Substantia nigra (tissue), 51 donors: ENCODE measurements at places on chromosomes 11 and 22.

- no peak for DNase-seq
These were observed 13.8 kb downstream of the SNU13 start for GRCh38 chr22:41674846-41675340.

GRCh38 chr22:20194681-20195593, 44.1 kb upstream of the CCDC188 start:
- DNase-seq: no peak

GRCh38 chr11:68337399-68337835, 25.0 kb downstream of the LRP5 start:
- no peak for DNase-seq

DNA sequence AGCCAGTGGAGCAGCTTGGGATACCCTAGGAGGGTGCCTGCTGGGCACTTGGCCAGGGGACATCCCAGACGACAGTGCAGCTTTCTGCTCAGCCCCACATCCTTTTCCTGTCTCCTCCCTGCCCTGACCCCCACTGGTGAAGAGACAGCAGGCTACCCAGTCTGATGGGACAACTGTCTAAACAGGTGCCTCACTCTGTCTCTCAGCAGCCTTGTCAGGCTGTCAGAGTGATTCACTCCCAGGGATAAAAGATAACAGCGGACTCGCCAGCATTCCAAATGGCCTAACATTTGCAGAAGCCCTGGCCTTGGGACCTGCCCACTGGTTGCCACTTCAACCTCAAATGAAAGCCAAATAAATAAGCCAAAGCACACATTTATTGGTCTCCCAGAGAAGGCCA, 318.6 kb upstream of the PLET1 start:
- DNase-seq: no peak

- no peak for DNase-seq
These were observed 1.8 kb upstream of the GAL start for GRCh38 chr11:68682531-68682961.

GRCh38 chr11:58788355-58789023, 56.0 kb downstream of the GLYATL2 start:
- DNase-seq: peak; percentile 25

GRCh38 chr11:12170984-12171383, 60.6 kb downstream of the MICAL2 start:
- no peak for DNase-seq

GRCh38 chr11:77677138-77677537, 39.5 kb upstream of the CLNS1A start:
- no peak for DNase-seq

DNA sequence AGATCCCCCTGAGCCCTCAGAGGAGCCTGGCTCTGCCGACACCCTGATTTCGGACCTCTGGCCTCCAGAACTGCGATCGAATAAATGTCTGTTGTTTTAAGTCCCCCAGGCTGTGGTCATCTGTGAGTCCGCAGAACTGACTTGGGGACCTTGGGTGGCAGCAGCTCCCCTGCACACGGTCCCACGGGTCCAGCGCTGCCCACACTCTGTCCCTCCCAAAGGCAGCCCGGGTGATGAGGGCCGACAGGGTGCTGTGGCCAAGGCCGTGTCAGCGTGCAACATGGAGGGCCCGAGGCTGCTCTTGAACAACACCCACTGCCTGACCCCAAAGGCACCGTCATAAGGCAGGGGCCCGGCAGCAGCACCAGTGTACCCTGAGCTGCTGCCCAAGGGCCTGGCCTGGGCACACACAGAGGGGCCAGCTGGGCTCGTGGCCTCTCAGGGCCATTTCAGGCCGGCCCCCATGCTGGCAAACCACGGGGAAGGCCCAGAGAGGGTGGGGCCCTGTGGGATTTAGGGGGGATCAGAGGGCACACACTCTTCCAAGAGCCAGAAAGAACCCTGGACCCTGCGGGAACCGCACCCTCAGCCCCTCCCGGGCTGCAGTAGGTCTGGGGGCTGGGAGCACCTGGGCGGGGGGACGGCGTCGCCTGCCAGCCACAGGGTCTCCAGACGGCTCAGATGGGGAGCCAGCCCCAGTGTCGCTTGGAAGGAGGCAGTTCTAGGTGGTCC, 77.1 kb upstream of the PRR5 start:
- no peak for DNase-seq
